MV-4-11 (cell line): ENCODE measurements at places on chromosomes 12 and 14.

- no peak for DNase-seq
Observed at GRCh38 chr12:97211416-97211930, 251.1 kb upstream of the RMST start.

DNA sequence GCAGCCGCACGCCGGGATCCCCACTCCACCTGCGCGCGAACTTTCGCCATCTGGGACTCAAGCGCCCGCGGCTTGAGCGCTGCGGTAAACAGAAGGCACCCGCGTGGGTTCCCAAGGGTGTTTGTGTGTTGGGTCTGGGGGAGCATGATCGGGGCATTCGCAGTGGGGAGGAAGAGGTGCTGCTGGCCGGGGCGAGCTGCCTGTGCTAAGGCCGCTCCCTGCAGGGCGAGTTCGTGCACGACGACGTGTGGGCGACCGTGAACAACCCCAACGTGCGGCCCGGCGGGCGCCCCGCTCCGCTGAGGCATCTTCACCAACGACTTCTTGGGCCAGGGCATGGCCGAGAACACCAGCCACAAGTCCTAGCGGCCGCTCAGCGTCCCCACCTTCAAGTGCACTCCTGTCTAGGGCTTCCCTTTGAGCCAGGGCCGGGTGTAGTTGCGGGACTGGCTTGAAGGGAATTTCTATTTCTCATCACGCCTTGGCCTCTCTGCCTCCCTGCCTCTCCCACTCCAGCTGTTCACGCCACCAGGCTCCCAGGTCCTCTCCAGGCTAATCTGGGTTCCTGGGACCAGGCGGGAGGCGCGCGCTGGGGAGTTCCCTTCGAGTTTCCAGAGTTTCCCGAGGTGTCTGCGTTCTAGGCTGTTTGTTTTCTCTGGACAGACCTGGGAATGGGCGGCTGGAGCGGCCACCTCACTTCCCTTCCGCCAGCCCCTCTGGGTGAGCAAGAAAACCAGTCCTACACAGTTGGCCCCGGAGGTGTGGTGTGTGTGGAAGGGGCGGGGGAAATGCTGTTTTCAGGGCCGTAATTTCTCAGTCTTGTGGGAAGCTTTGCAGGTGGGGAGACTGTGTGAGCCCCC lies 417.8 kb upstream of the TMTC1 start:
- DNase-seq, result no peak

GRCh38 chr12:12985817-12986408 lies 14.2 kb downstream of the HEBP1 start:
- DNase-seq, result no peak

DNA sequence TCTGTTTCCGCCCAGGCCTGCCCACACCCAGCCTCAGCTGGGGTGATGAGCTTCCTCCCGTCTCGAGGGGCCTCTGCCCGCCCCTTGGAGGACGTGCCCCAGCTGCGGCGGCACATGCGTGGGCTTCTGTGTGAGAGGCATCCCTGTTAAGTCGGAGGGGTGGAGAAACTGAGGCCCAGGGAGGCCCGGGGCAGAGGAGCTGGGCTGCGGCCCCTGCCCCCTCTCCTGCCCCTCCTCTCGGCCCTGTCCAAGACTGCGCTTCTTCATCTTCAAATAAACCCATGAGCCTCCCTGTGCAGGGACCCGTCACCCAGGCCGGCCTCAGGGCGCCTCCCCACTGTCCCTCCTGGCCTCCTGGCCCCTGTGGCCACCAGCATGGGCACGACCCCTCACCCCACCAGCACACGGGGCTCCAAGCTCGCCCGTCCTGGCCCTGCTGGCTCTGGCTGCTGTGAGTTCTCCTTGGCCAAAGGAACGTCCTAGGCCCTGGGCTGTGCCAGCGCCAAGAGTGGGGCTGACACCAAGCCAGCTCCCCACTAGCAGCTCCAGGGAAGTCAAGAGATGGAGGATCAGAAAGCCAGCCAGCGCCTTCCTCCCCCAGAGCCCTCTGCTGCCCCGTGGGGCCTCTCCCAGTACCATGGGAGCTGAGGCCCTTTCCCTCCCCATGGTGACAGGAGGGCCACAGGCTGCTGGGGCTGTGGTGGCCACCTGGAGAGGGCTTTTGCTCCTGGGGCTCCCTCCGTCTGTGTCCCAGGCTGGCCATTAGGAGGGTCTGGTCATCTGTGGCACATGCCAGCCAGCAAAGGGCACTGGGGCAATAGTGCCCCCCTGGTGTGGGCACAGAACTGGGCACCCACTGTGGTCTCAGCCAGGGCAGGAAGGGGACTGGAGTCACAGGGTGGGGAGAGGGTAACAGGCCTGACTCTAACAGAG lies 180.4 kb downstream of the KIF26A start:
- no peak for DNase-seq

DNA sequence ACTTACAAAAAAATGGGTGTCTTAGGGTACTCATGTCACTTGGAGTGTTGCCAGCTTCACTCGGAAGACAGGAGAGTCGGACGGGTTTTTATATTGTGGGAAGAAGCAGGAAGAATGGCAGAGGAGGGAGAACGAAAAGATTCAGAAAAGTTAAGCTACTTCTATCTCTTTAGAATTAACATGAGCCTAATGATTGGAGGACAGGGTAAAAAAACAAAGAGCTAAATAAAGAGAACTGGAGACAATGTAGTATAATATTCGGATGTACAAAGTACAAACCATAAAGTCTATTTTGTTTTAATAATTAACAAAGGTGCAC lies 43.9 kb downstream of the EFCAB11 start:
- no peak for DNase-seq
